NCI-H2171 (cell line): ENCODE measurements at places on chromosomes 13 and 19.

- DNase-seq: no peak
Observed at GRCh38 chr19:17156947-17157302, 58.2 kb upstream of the USE1 start.

GRCh38 chr19:44737238-44738071, 11.1 kb upstream of the BCL3 start:
- DNase-seq: no peak

- no peak for DNase-seq
Observed at GRCh38 chr19:15935167-15935702, 906 bp upstream of the CYP4F11 start.

GRCh38 chr13:107812014-107812412, 403.3 kb downstream of the LIG4 start:
- DNase-seq: no peak

- DNase-seq: no peak
Observed at GRCh38 chr19:4233282-4233853, 4.0 kb downstream of the EBI3 start.

DNA sequence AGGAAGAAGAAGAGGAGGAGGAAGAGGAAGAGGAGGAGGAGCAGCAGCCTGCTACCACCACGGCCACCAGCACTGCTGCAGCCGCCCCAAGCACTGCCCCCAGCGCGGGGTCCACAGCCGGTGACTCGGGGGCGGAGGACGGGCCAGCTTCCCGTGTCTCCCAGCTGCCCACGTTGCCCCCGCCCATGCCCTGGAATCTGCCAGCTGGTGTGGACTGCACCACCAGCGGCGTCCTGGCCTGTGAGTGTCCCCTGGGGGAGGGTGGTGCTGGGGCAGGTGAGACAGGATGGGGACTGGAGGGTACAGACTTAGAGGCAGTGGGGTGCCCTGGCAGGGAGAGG, 11.4 kb downstream of the SCAF1 start:
- no peak for DNase-seq

DNA sequence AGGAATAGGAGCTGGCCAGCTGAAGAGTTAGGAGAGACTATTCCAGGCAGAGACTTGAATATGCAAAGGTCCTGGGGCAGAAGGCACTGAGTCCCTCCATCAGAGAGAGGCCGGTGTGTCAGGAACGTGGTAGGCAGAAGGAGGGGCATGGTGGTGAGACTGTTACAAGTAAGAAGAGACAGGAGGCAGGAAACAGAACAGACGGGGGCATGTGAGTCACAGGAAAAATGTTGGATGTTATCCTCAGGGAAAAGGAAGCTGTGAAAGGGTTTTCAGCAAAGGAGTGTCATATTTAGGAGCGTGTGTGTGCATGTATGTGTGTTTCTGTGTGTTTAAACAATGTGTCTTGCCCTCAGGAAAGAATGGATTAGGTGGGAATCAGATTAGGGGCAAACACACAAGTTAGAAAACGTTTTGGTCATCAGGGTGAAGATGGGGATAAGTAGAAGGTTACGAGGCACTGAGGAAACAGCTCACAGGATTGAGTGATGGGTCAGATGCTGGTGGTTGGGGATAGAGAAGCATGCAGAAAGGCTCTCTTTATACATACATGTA, 1.1 kb downstream of the EDDM13 start:
- no peak for DNase-seq

DNA sequence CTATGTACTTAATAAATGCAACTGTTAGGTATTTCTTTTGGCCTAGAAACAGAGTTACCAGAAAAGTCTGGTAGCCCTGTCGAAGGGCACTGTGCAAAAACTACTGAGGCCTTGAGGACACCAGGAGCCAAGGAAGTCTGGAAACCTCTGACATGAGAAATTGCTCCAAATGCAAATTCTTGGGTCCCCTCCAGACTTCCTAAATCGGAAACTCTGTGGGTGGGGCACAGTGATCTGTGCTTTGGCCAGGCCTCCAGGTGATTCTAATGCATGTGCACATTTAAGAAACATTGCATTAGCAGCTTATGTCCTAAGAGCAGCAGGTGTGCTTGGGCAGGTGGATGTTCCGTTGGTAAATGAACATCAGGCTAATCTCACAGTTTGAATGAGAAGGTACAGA, 50.0 kb downstream of the STARD13 start:
- no peak for DNase-seq

GRCh38 chr19:49256691-49257090, 68.3 kb downstream of the SLC6A16 start:
- DNase-seq: no peak
